IPS-NIHi11 (cell line): ENCODE measurements at places on chromosomes 11 and 22.

GRCh38 chr11:132639403-132639802 is 892.9 kb downstream of the OPCML start:
- DNase-seq = no peak

- no peak for DNase-seq
These were observed 1350.5 kb downstream of the BRD1 start for GRCh38 chr22:48477031-48477721.

- no peak for DNase-seq
These were observed 45.9 kb upstream of the PPP6R3 start for GRCh38 chr11:68414496-68415221.

GRCh38 chr11:111426617-111427016 is 47.5 kb upstream of the POU2AF1 start:
- DNase-seq = no peak

- DNase-seq = no peak
These were observed 9.0 kb upstream of the KCNQ1OT1 start for GRCh38 chr11:2708757-2709281.

DNA sequence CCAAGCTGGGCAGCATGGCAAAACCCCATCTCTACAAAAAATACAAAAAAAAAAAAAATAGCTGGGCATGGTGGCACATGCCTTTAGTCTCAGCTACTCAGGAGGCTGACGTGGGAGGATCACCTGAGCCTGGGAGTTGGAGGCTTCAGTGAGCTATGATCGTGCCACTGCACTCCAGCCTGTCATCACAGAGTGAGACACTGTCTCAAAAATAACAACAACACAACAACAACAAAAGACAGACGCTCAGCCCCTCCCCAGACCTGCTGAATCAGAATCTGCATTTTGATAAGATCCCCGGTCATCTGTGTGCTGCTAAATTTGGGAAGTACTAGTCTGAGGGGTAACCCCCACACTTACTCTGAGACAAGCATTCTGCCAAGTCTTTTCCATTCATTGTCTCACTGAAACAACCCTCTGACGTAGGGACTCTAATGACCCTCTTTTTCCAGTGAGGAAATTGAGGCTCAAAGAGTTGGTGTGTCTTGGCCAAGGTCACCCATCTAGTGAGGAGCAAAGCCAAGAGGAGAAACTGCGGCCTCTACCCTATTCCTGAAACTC is 7.5 kb downstream of the NEFH start:
- DNase-seq = no peak

GRCh38 chr11:74534216-74534945 is 40.9 kb upstream of the LIPT2 start:
- no peak for DNase-seq

DNA sequence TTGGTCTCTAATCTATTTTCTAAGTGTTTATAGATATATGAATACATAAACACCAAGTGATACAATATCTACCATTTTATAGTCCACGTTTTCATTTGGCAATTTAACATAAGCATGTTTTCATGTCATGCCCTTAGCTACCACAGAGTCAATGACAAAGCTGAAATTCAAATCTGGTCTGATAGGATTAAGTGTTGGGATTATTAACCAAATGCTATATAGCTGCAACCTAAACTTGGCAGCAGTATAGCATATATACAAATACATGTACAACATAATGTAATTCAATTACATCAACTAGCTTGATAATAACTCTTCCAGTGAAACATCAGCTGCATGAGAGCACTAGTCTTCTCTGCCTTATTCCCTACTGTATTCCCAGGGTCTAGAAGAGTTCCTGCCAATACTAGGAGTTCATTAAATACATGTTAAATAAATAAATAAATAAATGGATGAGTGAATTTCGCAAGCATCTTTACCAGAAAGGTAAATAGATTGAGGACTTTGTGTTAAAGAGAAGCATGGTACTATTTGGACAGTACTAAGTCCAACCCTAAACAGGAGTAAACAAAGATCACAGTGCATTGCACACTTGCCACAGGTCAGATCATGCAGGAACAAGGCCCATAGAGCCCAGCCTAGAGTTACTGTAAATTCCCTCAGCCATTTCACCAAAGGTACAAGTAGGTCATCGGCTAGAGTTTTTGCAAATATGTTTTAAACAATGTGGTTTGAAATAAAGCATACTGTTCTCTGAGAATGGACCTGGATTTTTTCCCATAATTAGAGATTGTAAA is 12.8 kb downstream of the SAA4 start:
- no peak for DNase-seq

GRCh38 chr11:105229257-105229656 is 89.7 kb upstream of the CARD18 start:
- DNase-seq = no peak

GRCh38 chr11:84993386-84993785 is 633.8 kb downstream of the DLG2 start:
- DNase-seq = peak; percentile 23

- DNase-seq = no peak
These were observed 91.2 kb downstream of the TEAD1 start for GRCh38 chr11:12765428-12765827.

DNA sequence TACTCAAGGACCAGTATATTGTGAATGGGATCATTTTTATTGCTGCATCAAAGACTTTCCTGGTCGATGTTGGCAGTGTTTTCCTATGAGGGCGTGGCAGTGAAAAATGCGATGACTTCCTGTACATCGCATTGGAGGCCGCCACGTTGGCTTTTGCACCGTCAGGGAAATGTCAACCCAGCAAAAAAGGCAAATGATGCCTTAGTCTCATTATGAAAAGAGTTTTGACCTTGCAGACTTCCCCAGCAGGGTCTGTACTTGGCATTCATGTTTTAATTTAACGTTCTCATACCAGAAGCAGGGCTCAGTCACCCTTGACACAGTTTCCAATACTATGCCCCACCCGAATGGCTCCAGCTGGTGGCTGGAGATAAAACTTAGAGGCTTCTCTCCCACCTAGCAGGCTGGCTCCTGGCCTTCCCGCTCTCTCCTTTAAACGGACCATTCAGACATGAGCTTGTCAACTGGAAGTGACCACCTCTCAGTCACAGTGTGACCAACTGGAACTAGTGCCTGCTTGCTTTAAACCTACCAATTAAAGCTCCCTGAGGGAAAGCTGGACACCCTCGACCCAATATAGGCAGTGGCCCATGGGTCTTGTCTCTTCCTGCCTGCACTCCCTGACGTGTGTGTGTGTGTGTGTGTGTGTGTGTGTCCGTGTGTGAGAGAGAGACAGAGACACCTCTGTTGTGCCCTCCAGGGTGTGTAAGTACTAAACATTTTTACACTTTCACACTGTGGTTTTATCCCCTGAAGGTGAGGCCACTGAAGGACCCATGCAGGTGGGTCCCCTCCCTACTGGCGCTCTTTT is 8.7 kb upstream of the GDPD5 start:
- DNase-seq = no peak

DNA sequence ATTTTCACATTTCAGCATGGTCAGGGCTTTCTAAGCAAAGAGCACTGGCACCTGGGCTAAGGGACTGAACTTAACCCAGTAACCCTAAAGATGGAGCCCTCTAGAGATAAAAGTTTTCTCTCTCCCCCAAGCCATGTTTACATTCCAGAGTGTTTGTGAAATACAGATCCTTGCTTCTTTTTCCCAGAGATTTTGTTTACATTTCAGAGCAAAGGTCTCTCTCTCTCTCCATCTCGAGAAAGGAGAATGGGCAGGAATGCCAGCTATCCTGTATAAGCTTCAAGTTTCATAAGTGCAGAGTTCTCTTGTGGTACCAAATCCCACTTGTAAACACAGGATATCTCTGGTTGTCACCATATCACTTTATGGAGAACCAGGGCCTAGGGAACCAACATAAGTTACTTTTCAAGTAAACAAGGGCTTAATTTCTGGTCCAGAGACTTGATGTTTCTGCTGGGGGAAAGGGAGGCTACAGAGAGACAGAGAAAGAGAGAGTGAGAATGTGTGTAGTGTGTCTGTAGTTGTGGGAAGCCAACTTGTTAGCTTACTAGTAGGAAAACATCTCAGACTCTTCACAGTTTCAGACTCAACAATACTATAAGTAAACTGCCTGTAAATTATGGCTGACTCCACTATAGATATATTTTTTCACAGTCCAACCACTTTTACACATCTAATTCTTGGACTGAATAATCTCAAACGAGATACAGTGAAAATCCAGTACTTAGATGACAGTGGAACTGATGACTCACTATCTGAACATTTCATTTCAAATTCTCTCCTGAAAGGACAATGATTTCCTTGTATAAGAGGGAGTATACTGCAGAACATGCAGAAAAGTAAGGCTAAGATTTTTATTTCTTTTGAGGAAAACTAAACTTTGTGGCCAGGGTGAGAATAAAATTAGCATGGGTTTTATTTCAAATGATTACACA is 76.2 kb downstream of the ARHGAP32 start:
- DNase-seq = no peak

DNA sequence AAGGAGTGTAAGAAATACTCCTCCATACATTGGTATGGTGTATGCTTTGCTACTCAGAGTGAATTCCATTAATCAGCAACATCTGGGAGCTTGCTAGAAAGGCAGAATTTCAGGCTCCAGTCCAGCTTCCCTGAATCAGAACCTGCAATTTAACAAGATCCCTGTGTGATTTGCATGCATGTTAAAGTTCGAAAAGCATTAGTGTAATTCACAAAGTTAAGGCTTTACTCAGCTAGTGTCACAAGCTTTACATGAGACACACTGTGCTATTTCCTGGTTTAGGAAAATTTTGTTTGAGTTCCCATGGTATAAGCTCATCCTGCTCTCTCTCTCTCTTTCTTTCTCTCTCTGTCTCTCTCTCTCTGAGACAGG is 37.0 kb upstream of the HEPHL1 start:
- no peak for DNase-seq

DNA sequence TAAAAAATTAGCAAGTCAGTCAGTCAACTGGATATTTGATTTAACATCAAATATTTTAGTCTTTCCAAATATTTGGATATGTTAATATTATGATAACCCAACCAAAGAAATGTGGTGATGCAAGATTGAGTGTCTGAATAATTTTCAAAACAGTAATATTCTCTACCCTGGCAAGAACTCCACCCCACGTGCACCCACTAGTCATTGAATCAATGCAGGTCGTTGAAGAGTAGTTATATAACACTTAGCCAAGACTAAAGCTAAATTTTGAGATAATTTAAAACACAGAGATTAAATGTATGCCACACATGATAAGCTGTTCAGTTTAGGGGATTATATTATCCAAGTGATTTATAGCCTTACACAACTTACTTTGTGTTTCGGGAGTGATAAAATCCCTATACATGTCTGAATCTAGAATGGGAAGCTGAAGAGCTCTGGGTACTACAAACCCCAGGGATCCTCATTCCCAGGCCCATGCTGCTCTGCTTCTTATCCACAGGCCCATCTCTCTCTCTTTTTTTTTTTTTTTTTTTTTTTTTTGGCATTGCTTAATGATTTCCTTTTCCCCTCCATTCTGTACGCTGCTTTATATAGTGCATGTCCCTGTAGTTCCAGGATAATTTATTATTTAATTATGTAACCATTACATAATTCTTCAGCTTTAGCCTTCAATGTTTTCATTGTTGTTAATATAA is 392.9 kb downstream of the NTM start:
- DNase-seq = no peak

GRCh38 chr11:45736424-45736823 is 68.5 kb upstream of the SLC35C1 start:
- DNase-seq = no peak

GRCh38 chr11:78343303-78343702 is 74.3 kb downstream of the GAB2 start:
- DNase-seq = no peak

- DNase-seq = no peak
These were observed 11.2 kb downstream of the TOM1 start for GRCh38 chr22:35310556-35311550.

- peak; percentile 83 for DNase-seq
These were observed 100.2 kb upstream of the GAL start for GRCh38 chr11:68584097-68584496.

DNA sequence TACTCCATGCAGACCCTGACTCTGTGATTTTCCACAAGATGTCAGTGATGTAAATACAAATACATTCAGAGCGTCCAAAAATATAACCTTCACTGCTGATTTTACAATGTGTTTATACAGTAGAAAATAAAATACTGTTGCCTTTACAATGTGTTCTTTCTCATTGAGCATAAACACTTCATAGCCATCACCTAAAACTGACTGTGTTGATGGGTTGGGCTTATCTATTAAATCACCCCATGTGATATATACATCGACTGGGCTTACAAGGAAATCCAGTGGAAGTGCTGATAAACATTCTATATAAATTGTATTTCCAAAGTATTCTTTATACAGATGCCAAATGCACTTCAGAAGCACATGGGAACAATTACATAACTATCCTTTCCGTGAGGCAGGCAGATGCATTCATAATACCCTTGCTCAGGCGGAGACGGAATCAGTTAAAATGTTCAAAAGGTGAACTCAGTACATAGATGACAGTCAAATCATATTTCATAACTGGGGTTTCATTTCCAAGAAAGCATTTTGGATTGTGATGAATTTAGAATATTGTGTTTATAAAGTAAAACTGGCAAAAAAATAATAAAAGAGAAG is 27.7 kb downstream of the DDI1 start:
- no peak for DNase-seq

DNA sequence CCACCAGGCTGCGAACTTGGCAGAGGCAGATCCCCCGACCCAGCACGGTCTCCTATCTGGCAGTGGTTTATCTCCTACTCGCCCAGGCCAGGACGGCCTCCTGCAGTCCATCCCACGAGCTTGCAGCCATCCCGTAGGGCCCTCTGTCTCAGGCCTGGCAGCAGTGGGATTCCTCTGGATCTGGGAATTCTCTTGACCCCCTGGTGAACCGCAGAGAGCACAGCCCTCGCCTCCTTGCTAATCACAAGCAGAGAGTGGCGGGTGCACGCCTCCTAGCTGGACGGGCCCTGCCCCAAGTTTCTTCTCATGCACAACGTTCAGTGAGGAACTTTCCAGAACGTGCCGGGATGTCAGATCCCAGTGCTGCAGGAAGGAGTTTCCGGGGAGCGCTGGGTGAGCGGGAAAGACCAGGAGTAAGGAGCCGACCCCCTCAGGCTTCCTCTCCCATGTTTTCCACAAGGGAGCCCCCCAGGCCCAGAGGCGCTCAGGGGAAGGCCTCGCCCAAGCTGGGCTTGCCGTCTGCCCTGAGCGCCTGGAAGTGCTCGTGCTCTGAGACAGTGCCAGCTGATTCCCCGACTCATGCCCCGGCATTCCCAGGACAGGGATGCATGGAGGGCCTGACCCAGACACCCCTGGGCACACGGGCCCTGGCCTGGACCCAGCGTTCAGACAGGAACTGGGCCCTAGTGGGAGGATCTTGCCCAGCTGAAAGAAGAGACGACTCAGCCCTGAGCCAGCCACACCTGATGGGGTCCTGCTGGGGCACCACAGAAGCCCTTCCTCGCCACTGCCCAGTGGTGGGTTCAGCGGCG is 24.6 kb downstream of the IGF2 start:
- DNase-seq = no peak

GRCh38 chr22:40733919-40734318 is 54.6 kb downstream of the MCHR1 start:
- DNase-seq = no peak

DNA sequence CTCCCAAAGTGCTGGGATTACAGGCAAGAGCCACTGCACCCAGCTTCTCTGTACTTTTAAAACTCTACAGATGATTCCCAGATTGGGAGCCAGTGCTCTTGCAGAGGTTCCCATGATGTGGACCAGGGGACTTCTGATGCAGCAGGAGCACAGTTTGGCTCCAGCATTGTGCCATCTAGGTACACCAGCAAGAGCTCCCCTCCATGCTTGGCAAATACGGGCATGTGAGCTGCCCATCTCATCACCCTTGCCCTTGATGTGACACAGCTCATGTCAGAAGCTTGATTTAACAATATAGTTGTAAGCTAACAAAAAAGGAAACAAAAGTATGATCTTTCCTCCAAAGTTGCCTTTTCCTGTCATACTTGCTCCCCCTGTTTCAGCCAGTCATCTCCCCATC is 28.7 kb downstream of the SNU13 start:
- no peak for DNase-seq
